ENCODE measurements at places on chromosomes 6 and 20. TPM values are rescaled to one million over a fixed set of nuclear protein-coding genes. Genes with fewer than 3 reads are reported as not detected.

DNA sequence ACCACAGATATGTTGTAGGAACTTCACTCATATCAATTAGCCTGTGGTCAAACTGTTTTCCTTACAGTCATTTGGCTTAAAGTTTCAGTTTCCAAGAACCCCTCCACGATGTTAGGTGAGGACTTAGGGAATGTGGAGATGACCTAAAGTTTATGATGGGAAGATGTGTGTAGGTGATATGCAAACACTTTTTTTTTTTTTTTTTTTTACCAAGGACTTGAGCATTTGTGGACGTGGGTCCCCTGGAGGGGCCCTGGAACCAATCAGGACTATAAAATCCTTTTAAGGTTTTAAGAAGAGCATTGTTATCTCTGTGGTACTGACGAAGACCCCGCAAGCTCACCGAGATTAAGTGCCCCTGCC, 478 bp upstream of the MTHFD1L start:
- peak overlapping the region; percentile 74 for H3K4me3 ChIP-seq
- peak overlapping the region; percentile 51 for H3K27ac ChIP-seq
- DNase-seq: no peak

DNA sequence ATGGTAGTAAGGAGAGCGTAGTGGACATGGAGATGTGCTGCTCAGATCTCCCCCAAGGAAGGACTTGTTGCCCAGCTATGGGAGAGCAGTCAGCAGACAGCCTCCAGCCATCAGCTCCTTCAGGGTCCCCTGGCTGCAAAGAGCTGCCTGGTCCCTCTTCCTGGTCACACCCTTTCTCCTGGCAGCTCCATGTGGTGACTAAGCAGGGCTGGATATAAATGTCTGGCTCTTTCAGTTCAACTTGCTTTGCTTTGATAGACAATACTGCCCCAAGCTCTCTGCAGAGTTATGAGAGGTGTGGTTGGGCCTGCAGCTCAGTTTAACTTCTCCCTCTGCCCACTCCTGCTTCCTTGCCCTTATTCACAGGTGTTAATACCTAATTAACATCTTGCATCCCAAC, 64.1 kb upstream of the DDR1 start:
- H3K27ac ChIP-seq: peak overlapping the region; percentile 16
- H3K4me1 ChIP-seq: peaks cover 13% of the 10 kb centered on the region
- no peaks in the 10 kb centered on the region for H3K27me3 ChIP-seq
- H3K36me3 ChIP-seq: no peaks in the 10 kb centered on the region

DNA sequence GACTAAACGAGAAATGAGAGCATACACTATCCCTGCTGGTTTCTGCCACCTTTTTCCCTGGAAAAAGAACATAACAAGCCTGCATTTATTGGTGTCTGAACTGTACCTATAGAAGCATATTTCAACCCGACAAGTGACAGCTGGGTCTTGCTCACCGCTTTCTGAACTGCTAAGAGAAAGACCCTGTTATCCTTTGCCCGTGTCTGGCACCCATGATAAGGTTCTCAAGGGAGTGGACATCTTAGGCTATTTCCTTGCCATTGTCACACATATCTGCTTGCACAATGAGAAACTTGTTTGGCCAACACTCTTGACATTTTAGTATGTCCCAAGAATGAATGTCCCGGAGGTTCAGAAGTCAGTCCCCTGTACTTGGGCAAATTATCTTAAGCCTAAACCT, 19.3 kb downstream of the RIPOR2 start:
- no peak for DNase-seq
- H3K4me1 ChIP-seq: peaks cover 100% of the 10 kb centered on the region
- no peaks in the 10 kb centered on the region for H3K27me3 ChIP-seq
- no peak overlapping the region for H3K4me3 ChIP-seq

GRCh38 chr20:38581013-38581412, at the start of gene ADIG:
TSS of gene ADIG (plus strand) at chr20:38581197. CDS start at chr20:38581251, 54 bp downstream.
- H3K4me1 ChIP-seq: no peaks in the 10 kb centered on the region
- no peaks in the 10 kb centered on the region for H3K36me3 ChIP-seq
- H3K27me3 ChIP-seq: no peaks in the 10 kb centered on the region

GRCh38 chr20:31713312-31714273, 9.1 kb downstream of the BCL2L1 start:
- H3K4me3 ChIP-seq: no peak overlapping the region
- peak overlapping the region; percentile 28 for H3K27ac ChIP-seq
- H3K4me1 ChIP-seq: peaks cover 75% of the 10 kb centered on the region
- peaks cover 16% of the 10 kb centered on the region for H3K36me3 ChIP-seq
- H3K27me3 ChIP-seq: no peaks in the 10 kb centered on the region
- no peak for DNase-seq

GRCh38 chr6:40915165-40915564, 123.9 kb downstream of the UNC5CL start:
- no peak for DNase-seq
- H3K36me3 ChIP-seq: no peaks in the 10 kb centered on the region
- H3K27me3 ChIP-seq: no peaks in the 10 kb centered on the region
- H3K4me1 ChIP-seq: no peaks in the 10 kb centered on the region

- H3K36me3 ChIP-seq: no peaks in the 10 kb centered on the region
- no peak overlapping the region for H3K27ac ChIP-seq
- H3K27me3 ChIP-seq: no peaks in the 10 kb centered on the region
- no peak overlapping the region for H3K4me3 ChIP-seq
- no peak for DNase-seq
- H3K4me1 ChIP-seq: no peaks in the 10 kb centered on the region
These were observed 16.2 kb downstream of the TTLL2 start for GRCh38 chr6:167341038-167341583.

DNA sequence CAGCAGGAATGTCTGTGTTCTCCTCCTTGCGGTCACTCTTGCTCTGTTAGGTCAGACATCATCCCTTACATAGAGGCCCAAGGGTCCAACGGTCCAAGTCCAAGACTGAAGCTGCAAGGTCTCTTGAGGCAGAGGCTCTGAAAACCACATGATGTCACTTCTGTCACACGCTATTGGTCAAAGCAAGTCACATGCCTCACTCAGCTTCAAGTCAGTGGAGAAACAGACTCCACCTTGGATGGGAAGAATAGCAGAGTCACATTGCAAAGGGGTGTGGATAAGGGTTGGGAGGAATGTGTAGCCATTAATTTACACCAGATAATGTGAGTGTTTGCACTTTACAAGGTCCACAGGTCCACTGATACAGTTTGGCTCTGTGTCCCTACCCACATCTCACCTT, 17.5 kb downstream of the SLC52A3 start:
- no peak for DNase-seq
- no peak overlapping the region for H3K4me3 ChIP-seq
- no peaks in the 10 kb centered on the region for H3K4me1 ChIP-seq

DNA sequence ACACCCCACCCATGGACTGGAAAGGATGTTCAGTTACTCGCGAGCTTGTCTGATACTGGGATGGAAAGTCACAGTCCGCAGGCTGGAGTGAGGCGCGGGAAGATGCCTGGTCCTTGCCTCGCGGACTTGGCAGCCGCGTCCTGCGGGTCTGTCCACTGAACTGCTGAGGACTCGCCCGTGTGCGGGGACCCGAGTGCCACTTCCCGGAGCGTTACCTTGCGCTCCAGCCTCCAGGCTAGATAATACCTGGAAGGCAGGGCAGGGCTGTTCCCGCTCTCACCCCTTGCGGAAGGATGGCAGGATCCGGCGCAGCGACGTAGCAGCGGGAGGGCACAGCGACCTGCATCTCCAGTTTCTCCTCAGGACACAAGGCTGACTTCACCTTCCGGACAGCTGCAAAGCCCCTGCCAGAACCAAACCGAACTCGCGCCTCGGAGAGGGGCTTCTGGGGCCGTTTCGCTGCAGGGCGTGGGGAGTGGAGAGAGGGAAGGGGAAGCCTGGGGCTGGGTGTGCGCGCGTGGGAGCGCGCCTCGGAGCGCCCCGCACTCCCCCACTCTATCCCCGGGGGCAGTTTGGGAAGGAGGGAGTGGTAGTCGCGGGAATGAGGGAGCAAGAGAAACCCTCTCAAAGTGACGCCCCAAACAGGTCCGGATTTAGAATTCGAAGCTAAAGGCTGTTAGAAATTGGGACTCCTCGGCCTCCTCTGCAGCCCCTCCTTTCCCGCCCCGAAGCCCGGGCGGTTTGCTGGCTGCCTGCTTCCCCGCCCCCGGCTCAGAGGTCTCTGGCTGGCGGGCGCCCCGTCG, at the start of gene KCNQ5:
Gene KCNQ5 (plus strand): TSS at position 774 of the 803 bp plus-strand sequence.
- no peaks in the 10 kb centered on the region for H3K27me3 ChIP-seq
- peak; percentile 1 for DNase-seq
- H3K4me1 ChIP-seq: peaks cover 22% of the 10 kb centered on the region
- H3K27ac ChIP-seq: peak within 1 kb of the TSS; percentile 25
- H3K4me3 ChIP-seq: peak within 1 kb of the TSS; percentile 78
- no peaks in the 10 kb centered on the region for H3K36me3 ChIP-seq

DNA sequence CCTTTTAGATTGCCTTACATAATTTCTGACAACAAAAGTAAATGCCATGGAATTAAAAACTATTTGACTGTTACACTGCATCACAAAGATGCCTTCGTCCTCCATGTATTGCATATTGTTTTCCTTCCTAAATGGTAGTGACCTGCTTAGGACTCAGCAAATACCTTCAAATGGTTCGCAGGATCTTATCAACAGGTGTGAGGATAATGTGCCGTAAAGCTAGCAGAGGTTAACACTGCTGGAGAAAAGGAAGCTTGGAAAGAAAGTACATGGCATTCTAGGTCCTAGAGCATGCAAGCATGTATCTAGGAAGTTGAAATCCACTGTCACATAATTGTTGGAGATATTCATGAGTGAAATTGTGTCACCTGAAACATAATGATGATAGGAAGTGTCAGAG, 5.5 kb downstream of the CLVS2 start:
- no peaks in the 10 kb centered on the region for H3K4me1 ChIP-seq
- no peak overlapping the region for H3K4me3 ChIP-seq
- no peaks in the 10 kb centered on the region for H3K27me3 ChIP-seq
- H3K36me3 ChIP-seq: no peaks in the 10 kb centered on the region

GRCh38 chr6:34308483-34308882, 59.7 kb upstream of the SMIM29 start:
- H3K27me3 ChIP-seq: no peaks in the 10 kb centered on the region
- H3K4me1 ChIP-seq: no peaks in the 10 kb centered on the region
- H3K4me3 ChIP-seq: no peak overlapping the region

GRCh38 chr20:52975803-52976531, 3.8 kb downstream of the TSHZ2 start:
- peak overlapping the region; percentile 70 for H3K4me3 ChIP-seq
- no peaks in the 10 kb centered on the region for H3K36me3 ChIP-seq
- no peak overlapping the region for H3K27ac ChIP-seq
- no peaks in the 10 kb centered on the region for H3K27me3 ChIP-seq
- no peak for DNase-seq

- peaks cover 19% of the 10 kb centered on the region for H3K4me1 ChIP-seq
- no peaks in the 10 kb centered on the region for H3K36me3 ChIP-seq
- no peak overlapping the region for H3K4me3 ChIP-seq
- no peaks in the 10 kb centered on the region for H3K27me3 ChIP-seq
These were observed 57.1 kb upstream of the BTN3A2 start for GRCh38 chr6:26307850-26308249.

GRCh38 chr6:38434051-38434450, 205.7 kb downstream of the BTBD9 start:
- H3K36me3 ChIP-seq: no peaks in the 10 kb centered on the region
- H3K27ac ChIP-seq: no peak overlapping the region
- H3K4me1 ChIP-seq: no peaks in the 10 kb centered on the region

- no peak overlapping the region for H3K4me3 ChIP-seq
- H3K27ac ChIP-seq: no peak overlapping the region
- no peaks in the 10 kb centered on the region for H3K27me3 ChIP-seq
- no peaks in the 10 kb centered on the region for H3K4me1 ChIP-seq
- no peak for DNase-seq
- no peaks in the 10 kb centered on the region for H3K36me3 ChIP-seq
These were observed 24.5 kb downstream of the YTHDF1 start for GRCh38 chr20:63191400-63191799.

- H3K4me1 ChIP-seq: peaks cover 6% of the 10 kb centered on the region
- DNase-seq: no peak
- no peaks in the 10 kb centered on the region for H3K36me3 ChIP-seq
These were observed 83.0 kb upstream of the ELOVL5 start for GRCh38 chr6:53431704-53432103.

DNA sequence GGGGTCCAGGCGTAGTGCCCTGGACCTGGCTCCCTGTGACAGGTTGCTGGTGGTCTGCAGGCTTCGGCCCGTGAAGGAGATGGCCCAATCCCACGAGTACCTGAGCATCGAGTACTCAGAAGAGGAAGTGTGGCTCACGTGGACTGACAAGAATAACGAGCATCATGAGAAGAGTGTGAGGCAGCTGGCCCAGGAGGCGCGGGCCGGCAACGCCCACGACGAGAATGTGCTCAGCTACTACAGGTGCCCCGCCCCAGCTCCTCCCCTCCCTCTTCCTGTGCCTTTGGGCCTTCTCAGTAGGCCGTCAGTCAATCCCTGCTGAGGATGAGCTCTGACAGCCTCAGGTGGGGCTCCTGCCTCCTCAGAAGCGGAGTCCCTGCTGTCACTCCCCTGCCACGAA, 42.6 kb downstream of the UQCC2 start:
- peaks cover 44% of the 10 kb centered on the region for H3K36me3 ChIP-seq
- H3K27ac ChIP-seq: no peak overlapping the region
- DNase-seq: peak; percentile 16
- no peak overlapping the region for H3K4me3 ChIP-seq

DNA sequence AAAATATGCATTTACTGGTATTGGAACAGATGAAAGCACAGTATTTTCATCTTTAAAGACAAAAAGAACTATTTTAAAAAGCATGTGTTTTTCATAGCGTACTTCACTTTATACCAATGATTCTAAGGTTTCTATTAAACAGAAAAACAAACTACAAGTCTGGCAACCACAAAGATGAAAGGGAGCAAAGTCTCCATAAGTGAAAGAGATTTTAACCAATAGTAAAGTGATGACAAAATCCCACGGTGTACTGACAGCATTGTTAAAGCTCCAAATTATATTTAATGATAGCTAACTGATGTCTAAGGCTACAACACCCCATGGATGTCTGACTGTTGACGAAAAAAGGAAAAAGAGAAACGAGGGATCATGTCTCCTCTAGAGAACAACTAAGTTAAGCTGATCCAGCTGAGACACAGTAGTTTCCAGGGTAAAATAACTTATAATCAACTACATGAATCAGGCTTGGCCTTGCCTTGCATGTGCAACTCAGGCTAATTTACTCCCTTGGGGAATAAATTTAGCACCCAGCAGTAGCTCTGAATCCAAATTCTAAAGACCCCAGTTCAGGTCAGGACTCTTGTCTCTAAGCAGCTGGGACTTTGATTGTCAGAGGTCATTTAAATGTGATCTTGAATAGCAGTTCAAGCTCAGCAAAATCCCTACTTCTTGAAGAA, 56.0 kb upstream of the TAB2 start:
- no peaks in the 10 kb centered on the region for H3K36me3 ChIP-seq
- no peak overlapping the region for H3K27ac ChIP-seq
- no peak for DNase-seq
- no peaks in the 10 kb centered on the region for H3K27me3 ChIP-seq

The APMAP gene
- 83.6 TPM for total RNA-seq

The HLA-DPB1 gene
- total RNA-seq: 25.1 TPM

The TSPO2 gene
- not detected for total RNA-seq

The PRDM13 gene
- 0.07 TPM for total RNA-seq

The OPN5 gene
- total RNA-seq: not detected

The CD83 gene
- total RNA-seq: 53.3 TPM

The CDH4 gene
- not detected for total RNA-seq

The DDR1 gene
- 10.1 TPM for total RNA-seq

All from CD8-positive, alpha-beta memory T cell (primary cell).